ENCODE measurements at places on chromosomes 1 and 21.

DNA sequence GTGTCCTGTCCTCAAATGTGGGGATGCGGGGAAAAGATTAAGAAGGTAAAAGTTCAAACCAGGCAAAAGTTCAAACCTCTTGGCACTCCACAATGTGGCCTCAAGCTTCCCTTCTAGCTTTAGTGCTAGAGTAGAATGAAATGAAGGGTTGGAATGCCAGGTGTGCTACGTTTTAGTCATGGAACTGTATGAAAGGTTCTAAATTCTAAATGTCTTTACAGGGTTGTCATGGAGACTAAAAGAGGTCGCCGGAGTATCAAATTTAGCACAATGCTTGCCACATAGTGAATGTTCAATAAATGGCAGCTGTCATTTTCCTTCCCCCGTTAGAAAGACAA is 57.2 kb upstream of the LRRC8D start:
- DNase-seq = no peak

DNA sequence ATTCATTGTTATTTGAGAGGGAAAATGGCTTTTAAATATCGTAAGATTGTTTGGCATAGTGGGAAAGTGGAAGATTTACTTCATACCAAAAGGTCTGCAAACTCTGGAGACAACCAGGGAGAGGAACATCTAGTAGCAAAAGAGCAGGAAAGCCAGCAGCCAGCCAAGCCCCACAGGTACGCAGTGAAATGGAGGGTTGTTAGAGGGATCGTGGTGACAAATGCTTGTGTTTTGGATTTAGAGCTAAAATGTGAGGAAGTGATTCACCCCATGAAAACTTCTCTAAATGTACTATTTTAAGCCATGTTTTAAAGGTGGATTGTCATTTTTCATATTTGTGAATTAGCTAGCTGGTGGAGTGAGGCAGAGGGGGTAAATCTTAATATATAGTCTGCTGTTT is 69.3 kb downstream of the RPS6KC1 start:
- DNase-seq = no peak

DNA sequence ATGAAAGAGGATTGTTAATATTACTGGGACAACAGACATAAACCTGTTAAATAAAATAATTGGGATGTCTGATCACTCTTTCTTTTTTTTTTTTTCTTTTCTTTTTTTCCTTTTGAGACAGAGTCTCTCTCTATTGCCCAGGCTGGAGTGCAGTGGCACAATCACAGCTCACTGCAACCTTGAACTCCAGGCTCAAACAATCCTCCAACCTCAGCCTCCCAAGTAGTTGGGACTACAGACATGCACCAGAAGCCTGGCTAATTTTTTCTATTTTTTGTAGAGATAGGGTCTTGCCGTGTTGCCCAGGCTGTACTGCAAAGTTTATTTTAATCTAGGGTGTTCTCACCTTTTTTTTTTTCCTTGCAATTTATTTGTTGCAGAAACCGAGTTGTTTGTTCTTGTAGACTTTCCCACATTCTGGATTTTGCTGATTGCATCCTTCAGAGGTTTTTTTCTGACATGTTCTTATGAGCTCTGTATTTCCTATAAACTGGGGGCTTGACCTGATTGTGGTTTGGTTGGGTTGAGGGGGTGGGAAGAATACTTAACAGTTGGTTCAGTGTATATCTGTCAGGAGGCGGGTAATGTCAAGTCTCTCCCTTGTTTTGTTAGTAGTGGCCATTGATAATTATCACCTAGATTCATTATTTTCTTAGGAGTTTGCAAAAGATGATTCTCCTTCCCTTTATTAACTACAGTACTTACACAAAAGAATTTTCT is 125.2 kb downstream of the MAST2 start:
- DNase-seq = no peak

GRCh38 chr1:28144203-28145135 is 32.0 kb downstream of the PTAFR start:
- DNase-seq = no peak

DNA sequence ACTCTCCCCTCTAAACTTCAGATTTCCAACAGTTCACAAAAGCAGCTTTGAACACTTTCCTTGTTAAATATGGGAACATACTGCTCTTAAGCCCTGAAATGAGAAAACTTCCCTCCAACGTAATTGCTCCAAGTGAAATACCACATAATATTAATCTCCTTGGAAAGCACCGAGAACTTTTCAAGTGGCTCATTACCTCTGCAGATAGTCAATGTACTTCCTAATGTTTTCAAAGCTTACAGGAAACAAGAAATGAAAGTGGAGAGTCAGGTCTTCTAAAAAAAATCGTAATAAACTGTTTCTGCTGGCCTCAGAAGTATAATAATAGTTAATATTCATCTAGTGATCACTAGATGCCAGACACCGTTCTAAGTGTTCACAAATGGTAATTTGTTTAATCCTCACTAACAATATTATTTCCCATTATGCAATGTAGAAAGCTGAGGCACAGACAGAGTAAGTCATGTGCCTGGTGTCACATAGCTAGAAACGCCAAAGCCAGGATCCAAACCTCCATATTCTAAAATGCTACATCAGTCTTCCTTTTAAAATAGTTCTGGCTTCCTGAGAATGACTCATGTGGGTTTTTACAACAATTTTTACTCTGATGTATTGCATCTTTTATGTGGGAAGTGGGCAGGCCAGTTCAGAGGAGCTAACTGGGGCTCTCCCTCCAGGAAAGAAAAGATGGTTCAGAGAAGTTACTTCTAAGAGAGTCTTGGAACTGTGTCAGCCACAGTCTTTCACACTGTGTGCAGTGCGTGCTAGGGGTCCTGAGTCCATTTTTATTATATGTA is 177.2 kb downstream of the PLPPR4 start:
- DNase-seq = no peak

- DNase-seq = no peak
Measured at GRCh38 chr1:113993072-113993471, 13.8 kb downstream of the OLFML3 start.

GRCh38 chr1:24966724-24967346 is 36.8 kb upstream of the RUNX3 start:
- no peak for DNase-seq

GRCh38 chr21:40041446-40041845 is 174.2 kb downstream of the PCP4 start:
- DNase-seq = no peak

GRCh38 chr1:27770293-27770830 is 2.7 kb upstream of the STX12 start:
- no peak for DNase-seq

- DNase-seq = no peak
Measured at GRCh38 chr1:64898107-64898861, 68.1 kb downstream of the JAK1 start.

DNA sequence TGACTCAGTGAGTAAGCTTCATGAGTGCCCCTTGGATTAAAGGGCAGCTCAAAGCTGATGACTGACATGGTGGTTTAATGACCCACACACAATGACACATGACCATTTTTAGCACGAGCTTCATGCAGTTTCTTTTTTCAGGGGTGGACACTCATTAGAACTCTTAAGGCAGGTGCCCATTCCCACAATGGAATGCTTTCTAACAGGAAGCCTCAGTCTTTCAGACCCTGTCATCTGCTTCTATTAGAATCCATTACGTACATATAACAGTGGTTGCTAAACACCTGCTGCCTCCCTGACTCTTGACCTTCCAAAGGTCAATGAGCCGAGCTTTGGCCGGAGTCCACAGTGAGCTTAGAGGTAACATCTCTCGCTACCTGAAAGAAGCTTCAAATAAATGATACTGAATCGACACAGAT is 27.4 kb downstream of the AKNAD1 start:
- DNase-seq = no peak

DNA sequence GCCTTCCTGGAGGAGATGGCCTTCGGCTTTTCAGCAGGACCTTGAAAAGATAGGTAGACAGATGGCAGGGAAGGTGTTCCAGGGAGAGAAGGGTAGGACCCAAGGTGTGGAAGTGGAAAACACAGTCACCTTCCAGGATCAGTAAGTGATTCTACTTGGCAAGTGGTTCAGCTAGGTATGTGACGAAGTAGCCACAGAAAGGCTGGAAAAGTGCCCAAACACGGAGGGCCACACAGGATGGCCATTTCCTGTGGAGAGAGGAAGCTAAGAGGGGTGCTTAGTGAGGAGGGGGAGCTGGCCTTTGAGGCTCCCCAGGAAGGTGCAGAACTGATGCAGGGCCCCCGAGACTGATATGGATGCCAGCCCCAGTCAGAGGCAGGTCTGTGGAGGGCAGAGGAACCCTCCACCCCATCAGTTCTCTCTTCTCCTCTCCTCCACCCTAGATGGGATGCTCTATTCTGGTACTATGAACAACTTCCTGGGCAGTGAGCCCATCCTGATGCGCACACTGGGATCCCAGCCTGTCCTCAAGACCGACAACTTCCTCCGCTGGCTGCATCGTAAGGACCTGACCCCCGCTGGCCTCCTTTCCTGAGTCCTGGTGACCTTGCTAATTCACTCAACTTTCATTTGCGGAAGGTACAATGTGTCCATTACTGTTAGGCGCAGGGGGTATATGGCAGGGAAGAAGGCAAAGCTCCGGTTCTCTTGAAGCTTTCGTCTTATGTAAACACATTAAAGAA is 6.8 kb downstream of the SEMA4A start:
- DNase-seq = no peak

DNA sequence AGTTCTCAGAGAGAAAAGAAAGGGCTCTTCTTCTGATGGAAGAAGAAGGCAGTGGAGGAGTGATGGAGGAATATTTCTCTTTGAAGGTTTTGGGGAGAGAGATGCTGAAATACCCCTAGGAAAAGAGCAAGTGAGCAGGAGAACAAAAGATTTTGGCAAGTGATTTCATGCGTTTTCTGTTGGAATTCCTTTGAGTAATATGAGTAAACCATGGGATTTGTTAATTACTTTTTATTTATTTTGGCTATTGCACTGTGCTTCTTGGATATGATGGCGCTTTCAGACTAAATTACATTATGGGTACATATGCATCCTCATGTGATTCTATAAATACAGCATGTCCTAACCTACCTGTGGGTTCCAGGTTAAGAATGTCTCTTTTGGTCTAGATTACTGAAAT is 210.1 kb upstream of the PTGFR start:
- no peak for DNase-seq

DNA sequence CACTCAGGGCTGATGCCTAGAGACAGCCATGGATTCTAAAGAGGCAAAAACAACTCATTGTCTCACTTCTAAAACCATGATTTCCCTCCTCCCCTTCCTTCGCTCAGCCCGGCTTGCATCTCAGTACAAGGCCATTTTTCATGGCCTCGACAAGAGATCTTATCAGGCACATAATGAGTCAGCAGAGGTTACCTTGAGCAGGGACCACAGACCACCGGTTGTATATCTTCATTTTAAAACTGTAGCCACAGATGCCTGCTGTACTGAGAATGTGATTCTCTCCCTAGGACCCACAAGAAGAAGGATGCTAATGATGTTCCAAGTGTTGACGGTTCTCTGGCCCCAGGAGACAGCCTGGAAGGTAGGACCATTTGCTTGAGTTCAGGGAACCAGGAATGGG is 331.9 kb downstream of the AJAP1 start:
- DNase-seq = no peak

DNA sequence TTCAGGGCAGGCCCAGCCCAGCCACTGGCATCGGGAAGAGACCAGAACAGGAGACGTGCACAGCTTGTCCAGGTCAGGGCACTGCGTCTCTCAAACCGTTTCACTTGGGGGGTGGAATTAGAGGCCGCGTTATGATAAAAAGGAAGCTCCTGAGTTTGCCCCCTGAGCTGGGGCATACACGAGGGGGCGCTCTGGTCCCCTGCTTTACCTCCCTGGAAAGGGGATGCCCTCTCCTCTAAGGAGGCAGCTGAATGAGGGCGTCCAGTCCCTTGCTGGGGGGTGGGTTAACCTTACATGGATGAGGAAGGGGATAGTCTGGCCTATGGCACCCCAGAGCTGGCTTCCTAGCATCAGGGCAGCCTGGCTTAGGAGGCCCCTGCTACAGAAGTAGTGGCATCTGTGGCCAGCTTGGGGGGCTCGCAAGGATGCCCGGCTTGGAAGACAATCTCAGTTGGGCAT is 2.3 kb downstream of the MYOG start:
- no peak for DNase-seq

- no peak for DNase-seq
Measured at GRCh38 chr1:22673486-22674409, 20.7 kb downstream of the C1QB start.

DNA sequence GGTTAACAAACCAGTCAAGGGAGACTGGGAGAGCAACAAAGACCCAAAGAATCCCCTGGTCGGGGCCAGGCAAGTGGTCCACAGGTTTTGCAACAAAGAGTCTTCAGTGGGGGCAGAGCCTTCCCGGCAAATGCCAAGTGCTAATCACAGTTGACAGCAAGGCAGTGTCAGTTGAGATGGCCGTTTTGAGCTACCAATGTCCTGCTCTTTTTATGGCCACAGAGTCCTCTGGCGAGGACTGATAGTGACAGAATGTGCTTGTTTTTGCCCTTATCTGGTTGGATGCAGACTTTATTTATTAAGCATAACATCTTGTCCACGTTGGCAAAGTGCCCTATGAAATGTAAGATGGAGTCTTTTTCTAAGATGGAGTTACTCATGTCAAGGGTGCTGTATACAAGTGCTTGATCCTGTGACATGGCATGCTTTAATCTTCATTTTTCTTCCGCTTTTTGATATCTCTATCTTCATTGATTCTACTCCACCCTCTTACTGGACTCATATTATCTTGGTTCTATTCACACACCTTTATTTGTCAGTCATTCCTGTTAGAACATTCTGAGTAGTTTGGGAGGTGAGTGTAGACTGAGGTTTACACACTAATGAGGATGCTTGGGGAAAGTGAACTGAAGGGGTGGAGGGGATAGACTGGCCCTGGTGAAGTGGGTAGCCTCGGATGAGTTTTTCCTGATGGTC is 51.8 kb downstream of the KCNK1 start:
- no peak for DNase-seq

DNA sequence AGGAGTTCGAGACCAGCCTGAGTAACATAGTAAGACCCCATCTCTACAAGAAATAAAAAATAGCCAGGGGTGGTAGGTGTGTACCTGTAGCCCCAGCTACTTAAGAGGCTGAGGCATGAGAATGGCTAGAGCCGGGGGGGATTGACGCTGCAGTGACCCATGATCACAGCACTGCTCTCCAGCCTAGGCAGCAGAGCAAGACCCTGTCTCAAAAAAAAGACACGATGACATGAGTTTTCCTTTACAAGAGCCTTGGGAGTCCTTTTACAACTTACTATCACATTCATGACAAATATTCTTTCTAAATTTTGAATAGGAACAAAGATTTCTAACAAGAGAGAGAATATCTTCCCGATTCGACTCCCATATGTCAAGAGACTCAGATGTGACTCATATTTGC is 3.3 kb upstream of the BRWD1 start:
- DNase-seq = no peak

GRCh38 chr1:221025501-221025900 is 146.3 kb downstream of the HLX start:
- no peak for DNase-seq

DNA sequence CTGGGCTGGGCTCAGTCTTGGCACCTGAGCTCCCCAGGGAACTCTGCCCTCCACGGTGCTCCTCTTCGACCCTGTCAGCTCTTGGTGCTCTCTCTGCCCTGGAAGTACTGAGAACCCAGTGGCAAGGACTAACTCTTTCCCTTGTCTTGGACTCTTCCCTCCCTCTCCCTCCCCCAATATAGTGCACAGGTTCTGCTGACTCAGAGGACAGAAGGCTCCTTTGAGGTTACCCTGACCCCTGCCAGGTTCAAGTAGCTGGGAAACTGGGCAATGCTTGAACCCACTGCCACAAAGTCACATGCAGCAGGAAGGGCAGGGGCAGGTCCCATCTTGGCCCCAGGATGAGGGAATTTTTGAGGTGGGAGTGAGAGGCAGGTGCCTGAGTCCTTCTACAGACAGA is 20.3 kb downstream of the KCNQ4 start:
- no peak for DNase-seq

Data from NCI-H1436 treated with DMSO at 0.1 percent for 48 hours (cell line).